HCT116 (cell line): ENCODE measurements at places on chromosomes 1 and 21. TPM values are rescaled to one million over a fixed set of nuclear protein-coding genes. Genes with fewer than 3 reads are reported as not detected.

Gene PATJ
- total RNA-seq = 48.8 TPM

Gene TAS1R1
- not detected for total RNA-seq

Gene GPR52
- 0.34 TPM for total RNA-seq

Gene ELOVL1
- 91.3 TPM for total RNA-seq

Gene KLHL21
- 27.5 TPM for total RNA-seq

Gene PTPN22
- 0.17 TPM for total RNA-seq

Gene BTG3
- 67.1 TPM for total RNA-seq

DNA sequence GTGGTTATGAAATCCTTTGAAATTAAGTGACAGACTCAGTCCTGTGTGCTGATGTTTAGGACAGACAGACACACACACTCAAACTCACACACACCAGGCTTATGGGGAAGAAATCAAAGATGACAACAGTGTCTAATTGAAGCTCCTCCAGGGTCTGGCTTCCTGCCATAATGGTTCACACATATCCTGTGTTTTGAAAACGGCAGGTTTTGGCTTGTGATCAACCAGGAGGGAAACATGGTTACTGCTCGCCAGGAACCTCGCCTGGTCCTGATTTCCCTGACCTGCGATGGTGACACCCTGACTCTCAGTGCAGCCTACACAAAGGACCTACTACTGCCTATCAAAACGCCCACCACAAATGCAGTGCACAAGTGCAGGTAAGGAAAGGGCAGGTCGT, 4.6 kb downstream of the MTARC1 start:
- H3K27me3 ChIP-seq = no peaks in the 10 kb centered on the region
- H3K4me1 ChIP-seq = peaks cover 10% of the 10 kb centered on the region
- no peaks in the 10 kb centered on the region for H3K36me3 ChIP-seq
- no peak for DNase-seq
- H3K4me3 ChIP-seq = no peak overlapping the region
- no peak overlapping the region for H3K27ac ChIP-seq

DNA sequence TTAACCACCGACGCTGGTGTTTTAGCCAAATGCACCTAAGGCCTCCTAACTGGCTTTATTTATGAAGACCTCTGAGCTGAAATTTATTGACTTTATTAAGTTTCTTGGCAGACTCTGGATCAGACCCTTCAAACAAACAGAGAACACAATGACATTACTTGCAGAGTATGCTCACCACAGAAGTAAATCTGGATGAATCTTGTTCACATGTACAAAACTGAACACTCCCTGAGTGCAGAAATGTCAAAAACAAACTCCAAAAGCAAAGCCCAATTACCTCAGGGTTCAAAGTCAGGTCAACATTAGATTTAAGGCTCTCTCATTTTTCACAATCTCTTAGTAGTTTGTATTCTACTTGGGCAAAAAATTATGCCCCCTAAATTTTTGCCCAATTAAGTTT, 218.6 kb downstream of the SLC45A1 start:
- H3K27me3 ChIP-seq = no peaks in the 10 kb centered on the region
- H3K36me3 ChIP-seq = no peaks in the 10 kb centered on the region
- no peaks in the 10 kb centered on the region for H3K4me1 ChIP-seq
- no peak for DNase-seq

GRCh38 chr1:176625365-176625764, 162.4 kb downstream of the PAPPA2 start:
- H3K27me3 ChIP-seq = peaks cover 30% of the 10 kb centered on the region
- DNase-seq = no peak
- H3K27ac ChIP-seq = no peak overlapping the region
- H3K4me1 ChIP-seq = no peaks in the 10 kb centered on the region

DNA sequence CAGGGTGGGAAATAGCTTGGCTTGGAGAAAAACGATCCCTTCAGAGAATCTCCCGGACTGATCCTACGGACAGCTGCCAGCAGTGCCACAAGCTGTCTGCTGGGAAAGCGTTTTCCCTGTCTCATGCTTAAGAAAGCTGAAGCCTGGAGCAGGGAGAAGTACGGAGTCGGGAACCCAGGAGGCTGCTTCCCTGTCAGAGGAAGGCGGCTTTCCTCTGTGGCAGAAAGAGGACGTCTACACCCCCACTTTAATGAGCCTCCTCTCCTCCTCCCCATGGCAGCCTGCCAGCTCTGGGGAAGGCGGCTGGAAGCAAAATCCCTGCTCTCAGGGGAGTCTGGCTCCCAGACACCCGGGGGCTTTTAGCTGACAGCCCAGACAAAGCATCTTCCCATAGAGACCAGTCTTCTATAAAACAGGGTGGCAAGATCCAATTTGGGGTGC, 7.3 kb downstream of the KIF21B start:
- no peaks in the 10 kb centered on the region for H3K27me3 ChIP-seq
- peaks cover 13% of the 10 kb centered on the region; the same call in 1 of the 2 replicates for H3K4me1 ChIP-seq
- H3K36me3 ChIP-seq = no peaks in the 10 kb centered on the region
- DNase-seq = no peak
- no peak overlapping the region for H3K27ac ChIP-seq

- no peaks in the 10 kb centered on the region for H3K36me3 ChIP-seq
- no peaks in the 10 kb centered on the region for H3K4me1 ChIP-seq
- DNase-seq = no peak
- no peak overlapping the region for H3K4me3 ChIP-seq
- no peaks in the 10 kb centered on the region for H3K27me3 ChIP-seq
- H3K27ac ChIP-seq = no peak overlapping the region
Measured at GRCh38 chr1:68051475-68051874, 1.0 kb upstream of the DIRAS3 start.

DNA sequence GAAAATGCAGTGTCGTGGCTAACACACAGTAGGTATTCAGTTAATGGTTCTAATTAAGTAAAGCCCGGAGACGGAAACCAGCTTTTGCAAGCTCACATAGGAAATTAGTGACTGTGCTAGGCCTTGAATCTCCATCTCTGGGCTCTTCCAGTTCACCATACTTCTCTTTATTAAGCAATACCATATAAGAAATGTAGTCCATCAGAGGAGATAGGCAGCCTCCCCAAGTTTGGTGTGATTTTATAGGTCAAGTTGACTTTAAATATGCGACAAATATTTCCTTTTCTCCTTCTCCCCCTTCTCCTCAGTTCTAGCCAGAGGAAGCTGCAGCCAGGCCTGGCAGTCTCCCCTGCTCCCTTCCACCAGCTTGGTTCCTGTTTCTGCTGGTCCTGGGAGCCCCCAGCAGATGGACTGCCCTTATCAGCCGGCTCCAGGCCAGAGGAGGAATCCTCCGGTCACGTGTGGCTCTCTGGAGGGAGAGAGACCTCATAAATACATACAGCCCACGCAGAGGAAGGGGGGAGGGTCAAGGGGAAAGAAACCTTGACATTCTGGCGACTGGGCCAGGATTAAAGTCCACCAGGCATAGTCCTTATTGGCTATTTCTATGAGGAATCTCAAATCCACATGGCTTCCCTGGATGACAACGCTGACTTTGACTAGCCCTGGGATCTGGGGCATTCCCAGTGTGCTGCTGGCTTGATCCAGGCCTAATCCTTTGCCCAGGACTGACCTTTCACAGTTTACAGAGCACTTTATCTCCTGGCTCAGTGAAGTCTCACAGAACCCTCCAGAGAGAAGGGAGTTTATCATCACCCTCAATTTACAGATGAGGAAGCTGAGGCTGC, 115.1 kb upstream of the JUN start:
- no peak for DNase-seq
- H3K36me3 ChIP-seq = no peaks in the 10 kb centered on the region
- no peak overlapping the region for H3K4me3 ChIP-seq
- H3K4me1 ChIP-seq = peaks cover 5% of the 10 kb centered on the region; the same call in 1 of the 2 replicates
- H3K27ac ChIP-seq = no peak overlapping the region

GRCh38 chr1:241749945-241750695, 97.9 kb upstream of the EXO1 start:
- no peaks in the 10 kb centered on the region for H3K27me3 ChIP-seq
- DNase-seq = no peak
- no peak overlapping the region for H3K4me3 ChIP-seq
- no peaks in the 10 kb centered on the region for H3K36me3 ChIP-seq
- no peaks in the 10 kb centered on the region for H3K4me1 ChIP-seq
- H3K27ac ChIP-seq = no peak overlapping the region

DNA sequence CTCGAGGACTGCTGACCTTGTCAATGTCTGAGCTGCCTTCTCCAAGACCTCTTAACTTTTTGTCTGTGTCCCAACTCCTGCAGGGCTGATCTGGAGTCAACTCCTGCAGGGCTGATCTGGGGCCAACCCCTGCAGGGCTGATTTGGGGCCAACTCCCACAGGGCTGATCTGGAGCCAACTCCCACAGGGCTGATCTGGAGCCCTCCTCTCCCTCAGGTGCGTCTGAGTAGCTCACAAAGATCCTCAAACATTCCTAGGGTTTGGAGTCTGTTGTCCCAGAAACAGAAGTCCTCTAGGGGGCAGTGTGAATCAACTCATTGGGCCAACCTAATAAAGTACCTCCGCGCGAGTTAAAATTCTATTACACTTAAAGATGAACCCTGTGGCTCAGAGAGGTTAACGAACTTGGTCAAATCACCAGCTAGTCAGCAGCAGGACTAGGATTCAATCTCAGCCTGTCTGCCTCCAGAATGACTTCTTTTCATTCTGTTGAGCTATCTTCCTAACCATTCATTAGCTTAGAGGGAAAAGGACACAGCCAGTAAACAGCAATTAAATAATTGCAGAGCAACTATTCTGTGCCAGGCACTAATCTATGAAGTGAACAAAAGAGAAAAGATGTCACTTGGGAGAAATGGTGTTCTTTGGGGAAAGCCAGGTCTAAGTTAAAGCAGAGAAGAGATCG, 17.2 kb upstream of the RLF start:
- H3K27ac ChIP-seq = no peak overlapping the region
- peaks cover 4% of the 10 kb centered on the region; the same call in 1 of the 2 replicates for H3K4me1 ChIP-seq
- H3K4me3 ChIP-seq = no peak overlapping the region
- H3K36me3 ChIP-seq = no peaks in the 10 kb centered on the region
- DNase-seq = peak; percentile 78

GRCh38 chr1:8733484-8733883, 84.0 kb downstream of the RERE start:
- H3K27me3 ChIP-seq = no peaks in the 10 kb centered on the region
- peaks cover 7% of the 10 kb centered on the region; the same call in 1 of the 2 replicates for H3K4me1 ChIP-seq
- H3K27ac ChIP-seq = no peak overlapping the region
- H3K4me3 ChIP-seq = no peak overlapping the region
- DNase-seq = no peak

- no peaks in the 10 kb centered on the region for H3K4me1 ChIP-seq
- no peaks in the 10 kb centered on the region for H3K27me3 ChIP-seq
- no peak for DNase-seq
- H3K36me3 ChIP-seq = no peaks in the 10 kb centered on the region
- H3K27ac ChIP-seq = no peak overlapping the region
Measured at GRCh38 chr1:247614625-247615024, 9.2 kb downstream of the OR2G3 start.

DNA sequence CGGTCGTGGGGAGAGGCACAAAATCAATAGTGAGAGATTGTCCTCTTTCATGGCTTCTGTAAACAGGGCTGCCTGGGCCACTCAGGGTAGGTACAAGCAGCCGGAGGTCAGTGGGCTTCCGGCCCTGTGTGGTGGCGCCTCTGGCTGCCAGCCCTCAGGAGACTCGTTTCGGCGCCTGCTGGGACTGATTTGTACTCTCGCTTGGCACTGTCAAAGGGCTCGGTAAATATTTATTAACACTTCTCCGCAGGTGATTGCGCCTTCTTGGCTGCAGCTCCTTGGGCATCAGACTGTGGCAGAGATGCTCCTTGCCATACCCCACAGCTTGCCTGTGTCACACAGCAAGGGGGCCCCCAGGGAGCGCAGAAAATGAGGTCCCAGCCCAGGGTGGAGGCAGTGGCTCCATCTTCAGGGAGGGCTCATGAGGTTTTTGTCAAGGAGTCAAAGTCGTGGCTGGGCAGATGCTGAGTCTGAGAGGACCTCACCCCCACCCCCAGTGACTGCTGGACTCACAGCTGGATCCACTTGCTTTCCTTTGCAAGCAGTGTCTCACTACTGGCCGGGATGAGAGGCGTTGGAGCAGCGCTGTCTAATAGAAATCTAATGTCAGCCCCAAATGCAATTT, 262.5 kb downstream of the GRIK3 start:
- H3K27me3 ChIP-seq = peaks cover 80% of the 10 kb centered on the region
- DNase-seq = no peak
- no peak overlapping the region for H3K27ac ChIP-seq
- H3K36me3 ChIP-seq = no peaks in the 10 kb centered on the region

DNA sequence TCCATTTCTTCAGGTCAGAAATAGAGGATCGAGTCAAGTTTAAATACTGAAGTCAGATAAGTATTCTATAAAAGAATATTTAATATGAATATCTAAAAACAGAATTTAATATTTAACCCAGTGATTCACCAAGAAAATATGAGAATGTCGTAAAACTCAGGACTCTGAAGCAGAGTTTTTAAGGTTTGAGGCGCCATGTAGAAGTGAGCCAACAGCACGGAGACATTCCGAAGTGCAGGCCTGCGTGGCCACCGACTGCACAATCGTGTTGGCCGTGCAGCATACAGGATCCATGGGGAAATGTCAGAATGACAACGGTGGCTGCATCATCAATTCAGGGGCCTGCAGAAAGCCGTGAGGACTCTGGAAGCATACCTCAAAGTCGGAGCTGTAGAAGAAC, 23.4 kb downstream of the MRAP start:
- H3K36me3 ChIP-seq = peaks cover 90% of the 10 kb centered on the region
- H3K4me3 ChIP-seq = no peak overlapping the region
- H3K27ac ChIP-seq = no peak overlapping the region
- DNase-seq = no peak
- H3K4me1 ChIP-seq = no peaks in the 10 kb centered on the region
- no peaks in the 10 kb centered on the region for H3K27me3 ChIP-seq

GRCh38 chr1:64479874-64480273, 9.9 kb downstream of the CACHD1 start:
- no peak overlapping the region for H3K27ac ChIP-seq
- DNase-seq = no peak
- peaks cover 5% of the 10 kb centered on the region; the same call in 1 of the 2 replicates for H3K4me1 ChIP-seq
- no peaks in the 10 kb centered on the region for H3K36me3 ChIP-seq

- no peak for DNase-seq
- peaks cover 29% of the 10 kb centered on the region; the same call in 1 of the 2 replicates for H3K4me1 ChIP-seq
- peak overlapping the region; percentile 85 for H3K4me3 ChIP-seq
- peak overlapping the region; percentile 98 for H3K27ac ChIP-seq
- no peaks in the 10 kb centered on the region for H3K27me3 ChIP-seq
Measured at GRCh38 chr21:32413015-32413504, 554 bp downstream of the EVA1C start.

GRCh38 chr21:35226328-35226727, 177.2 kb upstream of the RUNX1 start:
- DNase-seq = no peak
- no peak overlapping the region for H3K27ac ChIP-seq
- no peaks in the 10 kb centered on the region for H3K27me3 ChIP-seq
- no peak overlapping the region for H3K4me3 ChIP-seq
- peaks cover 37% of the 10 kb centered on the region for H3K4me1 ChIP-seq

GRCh38 chr1:205348554-205349487, 7.9 kb downstream of the KLHDC8A start:
- peaks cover 2% of the 10 kb centered on the region; the same call in 1 of the 2 replicates for H3K4me1 ChIP-seq
- H3K36me3 ChIP-seq = no peaks in the 10 kb centered on the region
- H3K27me3 ChIP-seq = no peaks in the 10 kb centered on the region
